ENCODE measurements at places on chromosomes 3 and 15.

GRCh38 chr3:129625072-129625874 is 18.8 kb upstream of the PLXND1 start:
- DNase-seq: no peak

GRCh38 chr3:119437691-119438258 is 25.6 kb downstream of the TMEM39A start:
- no peak for DNase-seq

DNA sequence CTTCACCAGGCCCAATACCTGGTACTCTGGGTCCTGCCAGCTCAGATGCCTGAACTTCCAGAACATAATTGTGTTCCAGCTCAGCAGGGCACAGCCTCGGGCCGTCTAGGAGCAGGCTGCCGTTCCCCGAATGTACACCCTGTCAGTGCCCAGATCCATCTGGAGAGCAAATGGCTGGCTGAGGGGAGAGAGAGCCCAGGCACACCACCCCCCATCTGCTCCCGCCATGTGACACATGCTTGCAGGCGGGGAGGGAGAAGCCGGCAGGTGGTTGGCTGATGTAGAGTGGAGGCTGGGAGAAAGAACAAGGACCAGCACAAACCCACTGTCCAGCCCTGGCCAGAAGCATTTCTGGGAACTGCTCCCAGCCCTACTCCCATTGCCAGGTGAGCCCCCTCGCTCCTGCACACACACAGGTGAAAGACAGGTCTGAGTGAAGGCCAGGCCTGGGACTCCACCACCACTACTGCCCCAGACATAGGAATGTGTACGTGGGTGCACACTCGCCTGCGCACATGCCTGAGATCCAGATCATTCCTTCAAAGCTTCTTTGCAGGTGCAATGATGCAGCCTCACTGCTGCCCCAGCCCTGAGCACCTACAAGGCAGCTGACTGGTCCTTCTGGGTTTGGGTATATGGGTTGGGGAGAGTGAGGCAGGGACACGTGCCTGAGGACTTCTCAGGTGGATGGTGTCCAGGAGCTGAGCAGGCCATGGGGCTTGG is 53.5 kb downstream of the SEMA5B start:
- no peak for DNase-seq

GRCh38 chr3:98733812-98734281 is 29.3 kb upstream of the ST3GAL6 start:
- DNase-seq: no peak

DNA sequence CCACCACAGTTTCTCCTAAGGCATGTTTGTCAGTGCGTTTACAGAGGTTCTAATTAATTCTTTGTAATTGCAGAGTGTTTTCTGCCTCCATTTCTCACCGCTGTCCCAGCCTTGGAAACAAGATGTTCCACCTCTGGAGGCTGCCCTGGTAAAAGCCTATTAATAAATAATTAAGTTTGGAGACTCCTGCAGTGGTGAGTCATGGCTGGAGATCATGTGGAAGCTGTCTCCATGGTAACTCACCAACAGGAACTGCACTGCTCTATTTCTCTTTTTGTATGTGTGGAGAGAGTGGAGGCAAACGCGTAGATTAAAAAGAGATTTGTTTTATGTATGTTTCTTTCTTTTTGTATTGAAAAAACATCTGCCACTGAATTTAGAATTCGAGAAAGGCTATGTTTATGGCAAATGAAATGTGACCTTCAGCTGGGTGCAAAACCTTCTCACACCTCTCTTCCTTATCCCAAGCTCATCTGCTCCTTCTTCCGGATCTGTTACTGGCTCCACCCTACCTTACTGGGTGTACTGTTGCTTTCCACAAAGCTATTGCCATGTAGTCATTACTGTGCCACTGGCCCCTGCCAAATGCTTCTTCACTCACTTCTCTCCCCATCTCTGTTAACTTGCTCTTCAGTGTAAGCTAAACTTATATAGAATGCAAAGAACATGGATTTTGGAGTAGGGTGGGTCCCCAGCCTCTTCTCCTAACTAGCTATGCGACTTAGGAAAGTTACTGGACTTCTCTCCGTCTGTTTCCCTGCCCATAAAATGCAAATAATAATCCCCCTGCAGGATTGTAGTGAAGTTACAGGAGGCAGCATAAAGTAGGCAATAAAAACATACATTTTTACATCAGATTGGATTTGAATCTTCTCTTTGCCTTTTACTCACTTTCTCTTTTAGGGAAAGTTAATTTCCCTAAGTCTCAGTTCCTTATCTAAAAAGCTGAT is 778.5 kb downstream of the NTRK3 start:
- no peak for DNase-seq

- DNase-seq: no peak
These were observed 56.0 kb downstream of the ADAMTS17 start for GRCh38 chr15:100285641-100286295.

DNA sequence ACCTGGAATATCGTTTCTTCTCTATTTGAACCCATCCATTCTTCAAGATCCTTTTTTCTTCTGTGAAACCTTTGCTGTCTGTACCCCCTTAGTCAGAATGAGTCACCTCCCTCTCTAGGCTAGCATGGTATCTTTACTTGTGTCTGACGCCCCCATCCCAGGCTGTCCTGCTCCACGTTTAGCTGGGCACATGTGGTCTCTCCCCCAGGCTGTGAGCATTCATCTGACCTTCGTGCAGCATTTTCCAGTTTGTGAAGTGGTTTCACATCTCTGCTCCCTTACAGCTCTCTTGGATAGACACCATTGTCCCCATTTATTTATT is 14.3 kb upstream of the TLE3 start:
- no peak for DNase-seq

DNA sequence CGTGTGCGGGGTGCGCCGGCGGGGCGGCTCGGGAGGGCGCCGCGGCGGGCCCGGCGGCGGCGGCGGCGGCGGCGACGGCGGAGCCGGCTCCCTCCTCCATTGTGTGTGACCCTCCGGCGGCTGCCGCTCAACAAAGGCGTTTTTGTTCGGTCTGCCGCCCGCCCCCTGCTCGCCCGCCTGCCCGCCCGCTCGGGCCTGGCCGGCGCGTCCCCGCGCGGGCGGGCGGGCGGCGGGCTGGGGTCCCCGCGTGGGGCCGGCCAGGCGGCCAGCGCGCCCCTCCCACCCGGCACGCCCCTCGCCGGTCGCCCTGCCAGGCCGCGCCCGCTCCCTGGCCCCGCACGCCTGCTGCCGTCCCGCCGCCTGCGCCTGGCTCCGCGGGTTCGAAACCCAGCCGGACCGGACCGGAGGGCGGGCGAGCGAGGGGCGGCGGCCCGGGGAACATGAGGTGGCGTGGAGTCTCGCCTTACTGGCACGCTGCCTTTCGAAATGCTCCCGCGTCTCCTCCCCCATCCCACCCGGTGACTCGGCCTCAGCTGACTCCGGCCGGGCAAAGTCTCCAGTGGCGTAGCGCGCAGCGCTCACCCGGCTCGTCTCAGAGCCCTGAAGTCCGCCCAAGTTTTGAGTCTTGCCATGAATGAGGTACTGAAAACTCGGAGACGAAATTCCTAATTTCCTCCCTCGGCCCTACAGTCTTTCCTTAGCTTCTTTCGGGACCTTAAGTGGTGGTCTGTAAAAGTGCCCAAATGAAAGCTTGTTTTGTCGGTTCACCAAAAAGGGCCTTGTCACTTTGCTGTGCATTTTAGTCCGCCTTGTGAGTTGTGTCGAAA is 588 bp downstream of the MAPK6 start:
- DNase-seq: peak; percentile 47

DNA sequence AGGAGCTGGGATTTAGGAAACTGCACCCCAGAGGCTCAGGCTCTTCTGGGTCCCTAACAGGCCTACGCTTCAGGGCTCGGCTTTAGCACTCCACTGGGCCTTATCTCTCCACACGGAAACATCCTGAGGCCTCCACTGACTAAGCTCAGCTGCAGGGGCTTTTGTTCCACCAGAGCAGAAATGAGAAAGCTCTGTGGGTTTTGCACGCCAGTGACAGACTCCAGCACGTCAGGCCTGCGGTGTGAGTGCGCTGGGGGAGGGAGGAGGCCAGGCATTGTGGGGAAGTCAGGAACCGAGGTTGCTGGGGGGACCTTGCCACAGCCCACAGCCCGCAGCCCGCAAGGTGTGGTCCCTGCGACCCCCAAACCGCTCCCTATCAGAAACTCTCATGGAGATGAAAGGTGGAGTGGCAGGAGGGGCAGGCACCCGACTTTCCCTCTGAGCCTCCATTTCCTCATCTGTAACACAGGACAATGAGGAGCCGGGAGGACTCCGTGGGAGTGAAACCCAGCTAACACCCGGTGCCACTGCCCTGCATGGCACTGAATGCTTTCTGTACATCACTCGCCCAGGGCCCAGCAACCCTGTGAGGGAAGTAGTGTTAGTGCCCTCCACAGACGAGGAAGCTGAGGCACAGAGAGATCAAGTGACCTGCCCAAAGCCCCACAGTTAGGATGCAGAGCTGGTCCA is 106.5 kb downstream of the TPRA1 start:
- DNase-seq: no peak

GRCh38 chr3:55322638-55323037 is 164.5 kb downstream of the WNT5A start:
- no peak for DNase-seq

DNA sequence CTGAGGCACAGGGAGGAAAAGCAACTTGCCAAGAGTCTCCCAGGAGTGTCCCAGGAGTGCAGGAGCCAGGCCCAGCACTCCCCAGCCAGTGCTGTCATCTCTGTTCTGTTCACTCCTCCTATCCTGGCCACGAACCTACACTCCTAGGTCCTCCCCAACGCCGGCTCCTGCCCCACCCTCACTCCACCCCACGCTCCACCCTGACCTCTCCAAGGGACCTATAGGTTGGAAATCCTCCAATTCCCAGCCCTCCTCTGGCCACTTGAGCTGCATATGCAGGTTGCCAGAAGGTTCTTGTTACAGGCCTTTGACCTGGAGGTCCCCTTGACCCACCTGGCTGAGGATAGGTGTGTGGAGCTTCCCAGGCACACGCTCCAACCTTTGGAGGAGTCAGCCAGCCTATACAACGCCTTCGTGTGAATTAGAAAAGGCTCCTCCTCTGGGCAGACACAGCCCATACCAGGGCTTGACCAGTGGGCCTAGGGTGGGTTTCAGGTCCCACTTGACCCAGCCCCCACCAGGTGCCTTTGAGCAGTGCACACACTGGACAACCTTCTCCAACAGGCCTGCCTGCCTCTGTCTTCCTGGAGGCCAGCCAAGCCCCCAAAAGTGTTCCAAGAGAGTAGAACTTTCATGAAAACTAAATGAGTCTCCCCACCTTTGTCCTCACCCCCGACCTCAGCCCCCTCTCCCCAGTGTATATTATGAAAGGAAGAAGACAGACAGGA is 167.2 kb upstream of the TLE3 start:
- no peak for DNase-seq

DNA sequence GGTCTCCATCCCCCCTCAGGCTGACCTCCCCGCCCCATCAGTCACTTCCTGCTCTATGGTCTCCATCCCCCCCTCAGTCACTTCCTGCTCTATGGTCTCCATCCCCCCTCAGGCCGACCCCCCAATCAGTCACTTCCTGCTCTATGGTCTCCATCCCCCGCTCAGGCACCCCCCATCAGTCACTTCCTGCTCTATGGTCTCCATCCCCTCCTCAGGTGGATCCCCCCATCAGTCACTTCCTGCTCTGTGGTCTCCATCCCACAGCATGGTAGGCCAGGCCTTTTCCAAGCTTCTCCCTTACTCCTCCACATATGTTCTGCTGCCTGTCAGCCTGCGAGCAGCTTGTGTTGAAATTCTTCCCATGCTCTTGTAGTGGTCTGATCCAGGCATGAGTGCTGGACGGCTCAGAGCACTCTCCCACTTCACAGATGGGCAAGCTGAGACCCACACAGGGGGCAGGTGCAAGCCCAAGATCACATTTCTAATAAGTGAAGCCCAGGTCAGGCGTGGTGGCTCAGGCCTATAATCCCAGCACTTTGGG is 36.8 kb downstream of the BDH1 start:
- no peak for DNase-seq

GRCh38 chr3:47394881-47395280 is 14.1 kb downstream of the PTPN23 start:
- DNase-seq: no peak

DNA sequence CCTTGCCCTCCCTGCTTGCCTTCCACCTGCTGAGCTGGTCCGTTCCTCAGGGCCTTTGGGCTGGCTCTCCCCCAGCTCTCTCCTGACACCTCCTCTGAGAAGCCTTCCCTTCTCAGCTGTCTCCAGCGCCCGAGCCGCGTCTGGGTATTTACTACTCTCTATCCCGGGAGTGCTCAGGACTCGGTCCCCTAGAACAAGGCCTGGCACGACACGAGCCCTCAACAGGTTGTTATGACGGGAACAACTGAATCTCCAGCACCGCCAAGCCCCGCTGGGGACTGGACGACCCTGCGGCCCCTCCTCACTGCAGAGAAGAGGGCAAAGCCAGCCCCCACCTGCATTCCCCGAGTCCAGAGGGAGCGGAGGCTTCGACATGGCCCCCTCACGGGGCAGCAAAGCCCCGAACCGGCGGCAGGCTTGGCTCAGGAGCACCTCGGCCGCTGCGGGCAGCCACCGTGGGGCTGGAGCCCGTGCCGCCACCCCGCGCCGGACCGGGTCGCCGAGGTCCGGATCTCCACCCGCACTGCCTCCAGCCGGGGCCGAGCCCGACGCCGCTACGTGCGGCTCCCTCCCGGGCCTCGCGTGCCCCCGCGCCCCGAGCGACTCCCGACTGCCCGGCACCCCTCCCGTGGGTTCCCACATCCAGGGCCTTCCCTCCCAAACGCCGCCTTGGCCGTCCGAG is 792 bp downstream of the TPRA1 start:
- no peak for DNase-seq

GRCh38 chr3:33716227-33716626 is 1.8 kb downstream of the CLASP2 start:
- no peak for DNase-seq

DNA sequence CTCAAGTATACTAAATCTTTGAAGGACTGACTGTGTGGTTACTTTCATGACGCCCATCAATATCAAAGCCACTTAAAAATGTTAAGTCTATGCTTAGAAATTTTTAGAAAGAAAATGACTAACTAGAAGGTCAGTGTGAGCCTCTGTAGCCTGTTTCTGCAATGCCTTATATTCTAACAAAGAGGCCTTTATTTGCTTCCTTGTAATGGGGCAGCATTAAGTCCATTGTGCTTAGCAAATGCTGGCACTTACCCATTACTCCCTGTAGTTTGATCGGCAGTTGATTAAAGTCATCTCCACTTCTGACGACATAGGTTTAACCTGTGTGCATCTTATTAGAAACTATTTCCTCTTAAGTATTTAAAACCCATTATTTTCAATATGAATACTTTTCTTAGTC is 91.6 kb upstream of the FAM98B start:
- no peak for DNase-seq

- DNase-seq: no peak
These were observed 390.5 kb downstream of the DIPK2A start for GRCh38 chr3:144362126-144362525.

Measured in stimulated activated CD8-positive, alpha-beta memory T cell treated with anti-CD3 and anti-CD28 coated beads, Interleukin-12 subunit alpha, Interleukin-12 subunit beta, amount 100 ng/mL, for 4 hours (primary cell).